ENCODE measurements at places on chromosomes 3 and 15. TPM values are rescaled to one million over a fixed set of nuclear protein-coding genes. Genes with fewer than 3 reads are reported as not detected.

The IQCB1 gene
- 7.4 TPM for total RNA-seq

The KY gene
- total RNA-seq, result 1.6 TPM

The GPR15 gene
- total RNA-seq, result not detected

The CHRD gene
- total RNA-seq, result 4.6 TPM

The CP gene
- total RNA-seq, result not detected

The ADGRG7 gene
- not detected for total RNA-seq

The LRRC31 gene
- total RNA-seq, result not detected

The DNAJB11 gene
- total RNA-seq, result 44.0 TPM

The ITIH1 gene
- not detected for total RNA-seq

The NME9 gene
- total RNA-seq, result not detected

The CD80 gene
- not detected for total RNA-seq

The DPPA4 gene
- not detected for total RNA-seq

The SLCO2A1 gene
- total RNA-seq, result under 0.01 TPM

The TNNC1 gene
- 2.0 TPM for total RNA-seq

The IL20RB gene
- 3.9 TPM for total RNA-seq

The STX19 gene
- not detected for total RNA-seq

The SLC24A5 gene
- total RNA-seq, result not detected

The HRH1 gene
- 20.6 TPM for total RNA-seq

The PLOD2 gene
- 46.1 TPM for total RNA-seq

The TNFSF10 gene
- 5.0 TPM for total RNA-seq

The CD200R1 gene
- total RNA-seq, result not detected

The PLD1 gene
- total RNA-seq, result 23.1 TPM

The SLC38A3 gene
- not detected for total RNA-seq

The GOLGA8T gene
- total RNA-seq, result not detected

The PDIA3 gene
- total RNA-seq, result 180 TPM

The HACL1 gene
- 48.9 TPM for total RNA-seq

The TTC21A gene
- 2.4 TPM for total RNA-seq

The ZNF385D gene
- total RNA-seq, result 11.5 TPM

The HGD gene
- 0.57 TPM for total RNA-seq

The NOX5 gene
- 0.27 TPM for total RNA-seq

The HYAL3 gene
- total RNA-seq, result 3.1 TPM

The PLA2G4B gene
- 0.49 TPM for total RNA-seq

The KNG1 gene
- total RNA-seq, result not detected
